ENCODE measurements at places on chromosomes 7 and 10.

GRCh38 chr7:31883761-31884164 is 186.4 kb downstream of the PDE1C start:
- no peak for DNase-seq

- no peak for DNase-seq
Observed at GRCh38 chr10:112583236-112583939, 136.4 kb downstream of the VTI1A start.

DNA sequence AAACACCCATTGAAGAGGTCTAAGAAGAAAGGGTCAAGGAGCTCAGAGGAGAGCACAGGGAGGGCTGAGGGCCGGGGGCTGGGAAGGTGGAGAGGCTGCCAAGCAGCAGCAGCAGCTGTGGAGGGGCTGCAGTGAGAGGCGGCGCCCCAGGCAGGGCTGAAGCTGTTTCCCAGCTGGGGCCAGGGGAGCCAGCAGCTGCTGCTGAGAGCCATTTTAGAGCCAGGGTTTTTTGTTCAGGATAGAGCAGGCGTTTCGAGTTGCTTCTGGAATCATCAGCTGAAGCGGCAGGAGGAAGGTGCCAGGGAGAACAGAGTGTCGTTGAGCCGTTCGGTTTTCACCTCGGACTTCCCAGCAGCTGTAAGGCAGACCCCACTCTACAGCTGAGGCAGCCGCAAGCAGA is 62.7 kb downstream of the LANCL2 start:
- DNase-seq, result no peak

GRCh38 chr7:119620769-119621168 is 652.2 kb upstream of the KCND2 start:
- no peak for DNase-seq

GRCh38 chr10:69802424-69803161 is 887 bp downstream of the COL13A1 start:
- DNase-seq, result peak; percentile 59

DNA sequence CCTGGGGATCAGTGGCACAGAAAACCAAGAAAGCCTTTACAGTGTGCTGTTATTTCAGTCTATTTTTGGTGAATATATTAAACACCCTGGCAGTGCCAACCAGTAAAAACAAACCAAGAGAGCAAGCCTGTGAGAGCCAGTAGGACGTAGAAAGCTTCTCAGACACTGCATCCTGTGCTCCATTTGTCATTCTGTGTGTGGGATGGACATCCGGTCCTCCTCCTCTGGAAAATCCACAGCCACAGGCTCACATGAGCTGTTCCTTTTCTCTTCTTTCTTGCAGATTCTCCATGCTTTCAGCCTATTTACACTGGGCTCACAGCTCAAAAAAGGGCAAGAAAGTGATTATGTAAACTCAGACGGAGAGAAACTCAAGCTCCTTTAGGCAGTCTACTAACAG is 119.7 kb upstream of the YAE1 start:
- no peak for DNase-seq

GRCh38 chr7:50594734-50595485 is 29.7 kb upstream of the DDC start:
- no peak for DNase-seq

- DNase-seq, result no peak
Observed at GRCh38 chr10:132748545-132749370, 37.2 kb downstream of the NKX6-2 start.

GRCh38 chr10:30811276-30812017 is 181.9 kb upstream of the LYZL2 start:
- DNase-seq, result no peak
